ENCODE measurements at places on chromosomes 5 and 9.

- DNase-seq = no peak
These were observed 21.5 kb downstream of the XPA start for GRCh38 chr9:97675655-97676054.

DNA sequence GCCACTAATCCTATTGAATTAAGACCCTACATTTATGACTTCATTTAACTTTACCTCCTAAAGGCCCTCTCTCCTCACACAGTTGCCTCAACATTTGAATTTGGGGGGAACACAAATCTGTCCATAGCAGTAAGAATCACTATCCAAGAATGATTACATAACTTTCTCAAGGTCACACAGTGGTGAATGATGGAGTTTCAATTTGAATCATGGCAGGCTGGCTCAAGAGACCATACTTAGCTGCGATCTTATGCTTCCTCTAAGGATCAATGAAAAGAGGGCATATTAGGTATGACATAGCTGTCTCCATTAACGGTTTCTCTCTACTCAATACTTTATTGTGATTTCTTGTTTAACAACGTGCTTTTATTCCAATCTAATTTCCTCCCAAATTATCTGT lies 44.1 kb upstream of the PDE4D start:
- DNase-seq = no peak

GRCh38 chr9:87640385-87640795 lies 85.5 kb upstream of the CTSL start:
- no peak for DNase-seq

DNA sequence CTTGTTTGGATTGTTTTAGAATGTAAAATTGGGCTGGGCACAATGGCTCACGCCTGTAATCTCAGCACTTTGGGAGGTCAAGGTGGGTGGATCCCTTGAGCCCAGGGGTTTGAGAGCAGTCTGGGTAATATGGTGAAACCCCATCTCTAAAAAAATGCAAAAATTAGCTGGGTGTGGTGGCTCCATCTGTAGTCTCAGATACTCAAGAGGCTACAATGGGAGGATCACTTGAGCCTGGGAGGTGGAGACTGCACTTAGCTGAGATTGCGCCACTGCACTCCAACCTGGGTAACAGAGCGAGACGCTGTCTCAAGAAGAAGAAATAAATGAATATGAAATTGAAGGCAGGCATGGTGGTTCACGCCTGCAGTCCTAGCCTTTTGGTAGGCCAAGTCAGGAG lies 21.3 kb downstream of the MAML1 start:
- DNase-seq = no peak

- DNase-seq = no peak
These were observed 216.2 kb downstream of the ENC1 start for GRCh38 chr5:74424162-74424868.

- DNase-seq = no peak
These were observed 118.6 kb downstream of the KIAA0825 start for GRCh38 chr5:94499806-94500205.

DNA sequence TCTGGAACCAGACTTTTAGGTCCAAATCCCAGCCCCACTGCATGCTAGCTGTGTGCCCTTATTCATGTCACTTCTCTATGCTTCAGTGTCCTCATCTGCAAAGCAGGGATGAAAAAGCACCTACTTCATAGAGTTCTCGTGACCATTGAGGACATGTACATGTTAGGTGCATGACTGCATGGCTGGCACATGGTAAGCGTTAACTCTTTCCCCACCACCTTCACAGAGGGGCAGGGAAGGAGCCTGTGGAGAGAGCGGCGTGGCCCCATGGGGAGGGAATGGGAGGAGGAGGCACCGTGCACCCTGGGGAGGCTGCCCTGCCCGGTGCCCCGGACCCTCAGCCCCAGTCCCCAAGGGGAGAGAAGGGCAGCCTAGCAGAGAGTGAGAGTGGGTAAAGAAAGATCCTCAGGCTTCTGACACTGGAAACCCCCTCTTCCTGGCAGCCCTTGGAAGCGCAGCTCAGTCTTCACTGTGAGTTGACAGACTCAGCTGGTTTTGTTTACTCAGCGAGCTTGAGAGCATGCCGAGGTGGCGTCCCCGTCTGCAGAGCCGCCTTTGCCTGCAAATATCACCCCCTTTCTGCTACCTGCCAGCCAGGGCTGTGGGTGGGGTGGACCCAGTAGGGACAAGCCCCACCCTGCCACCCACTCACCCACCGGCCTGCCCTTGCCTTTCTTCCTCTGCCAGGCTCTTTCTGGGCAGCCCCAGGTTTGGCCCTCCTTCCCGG lies 10.6 kb upstream of the ANGPTL2 start:
- no peak for DNase-seq

- no peak for DNase-seq
These were observed 260.5 kb downstream of the COX7C start for GRCh38 chr5:86878250-86878649.

GRCh38 chr5:101608322-101608721 lies 687.8 kb downstream of the SLCO4C1 start:
- DNase-seq = no peak

- DNase-seq = no peak
These were observed 199.5 kb upstream of the PUM3 start for GRCh38 chr9:3043369-3043768.

DNA sequence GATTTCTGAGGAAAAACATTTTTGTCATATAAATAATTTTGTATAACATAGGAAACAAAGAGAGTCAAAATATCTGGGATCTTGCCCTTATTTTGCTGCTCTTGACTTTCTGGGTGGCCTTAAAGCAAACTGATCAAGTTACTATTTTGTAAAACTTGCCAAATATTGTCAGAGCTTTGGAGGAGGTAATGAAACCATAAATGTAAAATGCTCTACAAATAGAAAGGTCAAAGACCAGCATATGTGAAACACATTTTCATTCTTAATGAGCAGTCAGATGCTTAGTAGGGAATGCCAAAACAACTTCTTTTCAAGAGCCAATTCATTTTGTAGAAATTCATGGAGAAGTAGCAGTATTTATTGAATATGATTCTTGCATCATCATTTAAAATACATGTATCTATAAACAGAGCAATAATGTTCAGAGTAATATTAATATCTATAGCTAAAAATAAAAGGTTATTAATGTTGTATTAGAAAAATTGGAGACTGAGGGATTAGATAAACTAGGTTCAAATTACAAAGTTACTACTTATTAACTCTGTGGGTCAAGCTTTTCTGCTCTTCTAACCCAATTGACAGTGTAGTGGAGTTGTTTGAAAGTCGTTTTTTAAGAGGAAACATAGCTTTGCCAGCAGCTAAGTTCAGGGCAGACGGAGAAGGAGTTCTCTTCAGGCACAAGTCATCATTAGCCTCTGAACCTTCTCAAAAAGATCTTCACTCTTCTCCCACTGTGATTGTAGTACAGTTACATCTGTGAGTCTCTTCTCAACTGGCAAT lies 2053.1 kb downstream of the EFNA5 start:
- no peak for DNase-seq

- DNase-seq = no peak
These were observed 317.6 kb downstream of the CWC27 start for GRCh38 chr5:65086234-65086890.

- DNase-seq = no peak
These were observed 23.8 kb downstream of the SHC3 start for GRCh38 chr9:89154651-89155336.

DNA sequence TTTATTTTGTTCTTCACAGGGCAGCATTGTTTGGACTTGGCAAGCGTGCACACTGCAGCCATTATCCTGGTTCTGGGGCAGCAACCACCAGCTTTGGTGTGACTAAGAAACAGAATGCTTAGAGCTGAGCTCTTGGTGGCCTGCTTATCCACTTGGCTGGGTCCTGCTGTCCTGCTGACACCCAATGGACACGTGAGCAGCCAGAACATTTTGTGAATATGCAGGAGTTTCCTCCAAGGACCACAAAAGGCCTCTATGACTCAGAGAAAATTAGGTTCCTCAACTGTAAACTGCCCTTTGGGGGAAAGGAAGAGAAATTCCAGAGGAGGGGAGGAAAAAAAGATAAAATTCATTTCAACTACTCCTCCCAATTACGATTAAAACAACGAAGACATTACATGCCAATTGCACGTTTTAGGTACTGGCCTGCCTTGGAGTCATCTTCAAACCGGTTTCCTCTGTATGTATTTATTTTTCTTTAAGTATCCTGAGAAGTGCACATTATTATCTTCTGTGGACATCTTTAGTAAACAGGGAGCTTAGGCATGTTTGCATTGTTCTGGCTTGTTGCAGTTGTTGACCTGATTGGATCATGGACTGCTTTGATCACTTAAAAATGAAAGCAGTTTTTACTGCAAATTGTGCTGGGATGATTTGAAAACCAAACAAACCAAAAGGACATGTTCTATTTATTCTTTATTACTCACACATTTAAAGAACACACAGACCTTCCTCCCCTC lies 82.3 kb upstream of the TLE4 start:
- no peak for DNase-seq
